ENCODE measurements at places on chromosomes 5 and 9.
A peak's percentile ranks its signal among the peaks of the same experiment; 100 is the strongest.

DNA sequence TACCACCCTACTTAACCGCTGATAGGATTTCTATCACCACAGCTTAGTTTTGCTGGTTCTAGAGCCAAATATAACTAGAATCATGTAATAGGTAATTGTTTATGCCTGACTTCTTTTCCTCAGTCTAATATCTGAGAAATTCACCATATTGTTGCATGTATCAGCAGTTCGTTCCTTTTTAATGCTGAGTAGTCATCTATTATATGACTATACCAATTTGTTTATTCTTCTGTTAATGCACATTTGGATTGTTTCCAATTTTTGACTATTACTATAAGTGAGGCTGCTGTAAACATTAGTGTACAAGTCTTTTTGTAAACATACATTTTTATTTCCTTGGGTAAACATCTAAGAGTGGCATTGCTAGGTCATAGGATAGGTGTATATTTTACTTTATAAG lies 25.9 kb downstream of the CSNK1G3 start:
- DNase-seq = no peak

- no peak for DNase-seq
Measured at GRCh38 chr9:94097788-94098414, 13.6 kb downstream of the PTPDC1 start.

DNA sequence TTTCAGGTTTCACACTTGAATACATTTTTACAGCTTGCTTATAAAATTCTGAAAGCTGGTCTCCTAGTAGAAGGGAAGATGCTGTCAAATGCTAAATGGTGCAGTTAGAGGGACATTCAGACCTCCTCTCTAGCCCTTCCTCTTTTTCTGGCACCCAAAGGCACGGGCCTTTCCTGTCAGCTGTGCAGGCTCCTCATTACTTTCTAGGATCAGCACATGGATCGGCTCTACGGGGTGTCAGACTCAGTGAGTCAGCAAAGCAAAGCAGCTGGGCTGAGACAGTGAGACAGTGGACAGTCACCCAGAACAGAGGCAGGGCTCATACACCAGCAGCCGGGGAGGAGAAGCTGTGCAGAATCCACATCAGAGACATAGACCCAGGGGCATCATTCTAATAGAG lies 80.0 kb upstream of the TNC start:
- DNase-seq = no peak

DNA sequence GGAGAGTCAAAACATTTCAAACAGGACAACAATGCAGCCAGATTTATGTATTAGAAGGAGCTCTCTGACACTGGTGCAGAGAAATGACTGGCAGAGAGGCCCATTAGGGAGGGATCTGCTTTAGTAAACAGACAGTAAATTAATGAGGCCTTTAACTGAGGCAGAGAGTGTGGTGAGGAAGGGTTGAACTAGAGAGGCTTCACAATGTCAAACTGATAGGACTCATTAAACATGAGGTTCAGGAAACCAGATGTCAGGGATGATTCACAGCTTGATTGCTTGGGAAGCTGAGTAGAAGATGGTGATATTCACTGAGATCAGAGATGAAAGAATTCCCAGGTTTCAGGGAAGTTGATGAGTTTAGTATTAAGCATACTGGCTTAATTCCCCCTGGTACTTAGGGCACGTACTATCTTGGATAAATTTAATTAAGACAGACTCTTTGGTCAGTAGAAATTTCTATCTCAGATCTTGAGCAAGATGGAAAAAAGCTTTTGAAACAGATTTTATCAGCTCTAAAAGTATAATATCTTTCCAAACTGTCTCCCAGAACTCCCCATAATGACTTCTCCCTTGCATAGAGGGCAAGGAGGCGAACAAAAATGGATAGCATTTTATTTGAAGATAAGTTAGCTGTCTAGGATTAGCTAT lies 8.6 kb upstream of the MUSK start:
- no peak for DNase-seq

- DNase-seq = no peak
Measured at GRCh38 chr9:108704156-108704852, 151.5 kb downstream of the ACTL7B start.

DNA sequence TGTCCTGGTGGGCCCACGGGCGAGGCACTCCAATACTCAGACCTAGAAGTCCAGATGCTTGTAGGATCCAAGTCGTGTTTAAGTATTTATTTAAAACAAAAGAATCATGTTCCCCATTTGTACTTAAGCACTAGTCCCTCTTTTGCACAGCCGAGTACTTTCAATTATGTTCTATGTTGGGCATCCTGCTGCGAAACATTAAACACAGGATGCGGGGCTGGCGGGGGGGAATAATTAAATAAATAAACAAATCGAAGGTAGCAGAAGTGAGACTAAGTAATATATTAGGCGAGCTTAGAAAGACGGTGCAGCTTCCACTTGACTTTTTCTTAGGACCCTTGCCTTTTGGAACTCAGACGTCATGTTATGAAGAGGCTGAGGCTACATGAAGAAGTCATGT lies 1129.2 kb upstream of the ACO1 start:
- no peak for DNase-seq

- DNase-seq = no peak
Measured at GRCh38 chr5:115160975-115161475, 8.7 kb downstream of the TRIM36 start.

DNA sequence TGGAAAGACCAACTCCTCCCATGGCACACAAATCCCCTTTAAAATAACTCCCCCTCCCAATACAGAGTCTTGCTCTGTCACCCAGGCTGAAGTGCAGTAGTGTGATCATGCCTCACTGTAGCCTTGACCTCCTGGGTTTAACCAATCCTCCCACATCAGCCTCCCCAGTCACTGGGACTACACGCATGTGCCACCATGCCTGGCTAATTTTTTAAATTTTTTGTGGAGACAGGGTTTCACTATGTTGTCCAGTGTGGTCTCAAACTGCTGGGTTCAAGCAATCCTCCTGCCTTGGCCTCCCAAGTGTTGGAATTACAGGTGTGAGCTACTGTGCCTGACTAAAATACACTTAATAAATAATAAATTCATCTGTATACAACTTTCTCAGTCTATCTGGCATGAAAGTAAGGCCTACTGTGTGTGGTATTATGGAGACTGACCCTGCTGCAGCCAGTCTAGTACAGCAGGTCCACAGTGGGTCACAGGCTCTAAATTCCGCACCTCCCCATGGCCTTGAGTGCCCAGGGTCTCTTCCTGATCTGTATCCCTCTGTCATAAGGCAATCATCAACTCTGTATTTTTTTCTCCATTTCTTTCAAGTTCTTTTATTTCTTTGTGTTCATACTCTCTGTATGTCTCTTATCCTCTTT lies 169.4 kb downstream of the MAPKAP1 start:
- no peak for DNase-seq

GRCh38 chr5:149088686-149089085 lies 25.8 kb upstream of the SH3TC2 start:
- DNase-seq = no peak

- no peak for DNase-seq
Measured at GRCh38 chr5:87807783-87808182, 395.1 kb upstream of the CCNH start.

- DNase-seq = no peak
Measured at GRCh38 chr9:33159777-33160127, 7.4 kb downstream of the B4GALT1 start.

DNA sequence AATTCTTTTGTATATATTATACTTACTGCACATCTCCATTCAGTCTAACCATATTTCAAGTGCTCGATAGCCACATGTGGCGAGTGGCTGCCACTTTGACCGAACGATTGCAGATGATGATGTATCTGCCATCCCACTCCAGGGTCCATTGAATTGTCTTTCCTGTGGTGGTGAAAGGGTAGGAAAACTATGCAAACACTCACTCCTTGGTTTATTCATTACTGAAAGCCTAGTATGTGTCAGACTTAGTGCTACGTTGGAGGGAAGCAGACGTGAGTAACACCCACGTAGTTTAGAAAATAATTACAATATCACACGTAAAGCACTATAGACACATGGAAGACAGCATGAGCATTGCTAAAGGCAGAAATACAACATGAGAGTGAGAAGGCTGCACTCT lies 353.7 kb downstream of the CSNK1G3 start:
- no peak for DNase-seq

- DNase-seq = no peak
Measured at GRCh38 chr5:107289030-107289714, 381.6 kb downstream of the EFNA5 start.

DNA sequence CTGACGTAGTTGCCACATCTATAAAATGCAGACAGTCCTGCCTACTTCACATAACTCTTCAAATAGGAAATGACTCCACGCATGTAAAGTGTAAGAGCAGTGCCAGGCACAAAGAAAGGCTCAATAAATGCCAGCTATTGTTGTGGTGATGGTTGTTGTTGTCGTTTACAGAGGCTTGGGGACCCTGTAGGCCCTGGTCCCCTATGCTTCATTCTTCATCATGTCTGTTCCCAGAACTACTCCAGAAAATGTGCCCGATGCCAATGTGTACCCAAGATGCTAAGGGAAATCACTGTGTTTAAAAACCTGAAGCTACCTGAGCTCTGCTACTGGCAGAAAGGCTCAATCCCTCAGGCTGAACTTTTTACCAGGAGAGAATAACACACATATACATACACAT lies 9.1 kb downstream of the SLIT3 start:
- DNase-seq = no peak

DNA sequence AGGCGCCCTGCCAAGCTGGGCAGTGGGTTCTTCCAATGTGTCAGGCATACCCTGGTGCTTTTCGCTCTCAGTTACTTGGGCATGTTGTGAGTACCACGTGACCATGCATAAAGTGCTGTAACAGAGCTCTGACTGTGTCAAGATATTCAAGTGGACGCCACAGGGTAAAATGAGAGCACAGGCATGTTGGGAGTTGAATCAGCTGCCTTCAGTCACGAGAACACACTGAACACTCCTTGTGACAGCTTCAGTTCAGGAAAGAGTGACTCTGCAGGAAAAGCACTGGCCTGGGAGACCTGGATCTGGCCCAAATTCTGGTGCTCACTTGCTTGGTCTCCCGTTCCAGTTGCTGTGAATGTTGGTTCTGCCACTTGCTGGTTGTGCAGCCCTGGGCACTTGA lies 5.1 kb downstream of the MLANA start:
- DNase-seq = peak; percentile 21

GRCh38 chr5:32182463-32183063 lies 8.4 kb upstream of the GOLPH3 start:
- no peak for DNase-seq

DNA sequence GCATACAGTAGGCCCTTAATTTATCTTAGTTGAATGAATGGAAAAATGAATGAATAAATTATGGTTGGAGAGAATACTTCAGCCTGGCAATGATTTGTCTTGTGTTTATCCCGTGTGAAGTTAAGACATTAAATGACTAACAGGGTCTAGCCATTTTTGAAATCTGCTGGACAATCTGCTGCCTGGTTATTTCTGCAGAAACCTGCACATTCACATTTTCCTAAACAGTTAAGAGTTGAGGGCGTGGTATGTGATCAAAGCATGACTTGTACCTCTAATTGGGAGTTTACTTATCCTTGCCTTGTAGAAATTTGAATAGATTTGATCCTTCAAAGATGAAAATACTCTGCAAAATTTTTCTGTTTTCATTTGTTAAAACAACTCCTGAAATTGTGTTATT lies 34.6 kb upstream of the NDFIP1 start:
- DNase-seq = no peak

GRCh38 chr5:79423296-79423695 lies 90.6 kb downstream of the HOMER1 start:
- DNase-seq = no peak

DNA sequence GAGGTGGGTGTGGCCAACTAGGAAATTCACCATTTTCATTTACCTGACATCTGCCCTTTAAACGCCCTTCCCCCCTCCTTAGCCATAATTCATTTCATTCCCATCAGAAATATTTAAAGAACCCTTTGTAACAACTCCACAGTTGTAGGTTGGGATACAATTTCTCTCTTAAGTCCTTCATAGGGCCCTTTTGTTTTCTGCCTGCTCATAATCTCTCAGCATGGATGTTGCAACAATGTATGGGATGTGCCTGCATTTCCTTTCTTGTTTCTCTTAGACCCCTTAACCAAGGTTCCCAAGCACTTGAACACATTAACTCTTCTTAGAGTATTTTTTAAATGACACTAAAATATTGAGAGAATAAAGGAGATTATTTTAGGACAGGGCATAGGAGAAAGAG lies 51.7 kb upstream of the MYO10 start:
- DNase-seq = no peak

DNA sequence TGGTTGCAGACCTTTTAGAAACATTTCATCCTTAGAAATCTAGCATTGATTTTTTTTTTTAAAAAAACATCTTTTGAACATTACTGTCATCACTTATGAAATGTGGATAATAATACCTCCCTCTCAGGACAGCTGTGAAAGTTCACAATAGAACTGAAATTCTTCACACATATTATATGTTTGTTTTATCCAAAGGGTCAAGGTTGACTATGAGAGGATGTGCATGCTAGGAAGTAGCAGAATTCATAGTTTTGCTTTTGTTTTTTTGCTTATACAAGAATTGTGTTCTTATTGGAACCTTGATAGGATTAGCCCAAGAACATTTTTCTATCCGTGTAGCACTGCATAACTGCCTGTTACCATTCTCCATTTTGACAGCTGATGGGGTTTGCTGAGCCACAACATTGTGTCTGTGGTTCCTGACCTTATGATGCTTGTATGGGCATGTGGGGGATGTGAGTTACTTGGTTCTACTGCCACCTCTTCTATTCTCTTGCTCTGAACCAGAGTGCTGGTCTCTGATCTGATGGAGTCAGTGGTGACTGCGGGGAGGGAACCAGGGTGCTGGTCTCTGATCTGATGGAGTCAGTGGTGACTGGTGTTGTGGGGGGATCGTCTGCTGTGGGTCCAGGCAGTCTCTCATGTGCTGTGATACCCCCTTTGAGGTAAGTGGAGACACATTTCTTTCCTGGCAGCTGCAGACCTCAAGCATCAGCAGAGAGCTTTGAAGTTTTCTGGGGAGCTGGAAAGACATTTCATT lies 27.1 kb upstream of the ACTBL2 start:
- no peak for DNase-seq

DNA sequence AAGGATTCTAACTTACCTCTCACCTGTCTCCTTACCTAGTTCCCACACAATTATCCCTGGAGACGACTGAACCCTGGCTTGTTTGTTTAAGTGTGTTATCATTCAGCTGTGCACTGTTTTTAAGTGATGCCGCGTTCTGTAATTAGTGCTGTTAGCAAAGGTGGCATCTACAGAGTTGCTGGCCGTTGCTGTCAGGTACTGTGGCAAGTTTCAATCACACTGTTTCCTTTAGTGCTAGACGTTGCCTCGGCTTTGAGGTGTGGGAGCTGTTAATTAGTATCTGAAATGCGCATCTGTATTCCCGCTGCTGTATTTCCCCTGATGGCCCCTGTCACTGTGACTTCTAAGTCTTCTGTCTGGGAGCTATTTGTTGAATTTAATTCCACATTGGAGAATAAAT lies 193.8 kb upstream of the GAS1 start:
- DNase-seq = no peak
